ENCODE measurements at places on chromosomes 3 and 15. TPM values are rescaled to one million over a fixed set of nuclear protein-coding genes. Genes with fewer than 3 reads are reported as not detected.

DNA sequence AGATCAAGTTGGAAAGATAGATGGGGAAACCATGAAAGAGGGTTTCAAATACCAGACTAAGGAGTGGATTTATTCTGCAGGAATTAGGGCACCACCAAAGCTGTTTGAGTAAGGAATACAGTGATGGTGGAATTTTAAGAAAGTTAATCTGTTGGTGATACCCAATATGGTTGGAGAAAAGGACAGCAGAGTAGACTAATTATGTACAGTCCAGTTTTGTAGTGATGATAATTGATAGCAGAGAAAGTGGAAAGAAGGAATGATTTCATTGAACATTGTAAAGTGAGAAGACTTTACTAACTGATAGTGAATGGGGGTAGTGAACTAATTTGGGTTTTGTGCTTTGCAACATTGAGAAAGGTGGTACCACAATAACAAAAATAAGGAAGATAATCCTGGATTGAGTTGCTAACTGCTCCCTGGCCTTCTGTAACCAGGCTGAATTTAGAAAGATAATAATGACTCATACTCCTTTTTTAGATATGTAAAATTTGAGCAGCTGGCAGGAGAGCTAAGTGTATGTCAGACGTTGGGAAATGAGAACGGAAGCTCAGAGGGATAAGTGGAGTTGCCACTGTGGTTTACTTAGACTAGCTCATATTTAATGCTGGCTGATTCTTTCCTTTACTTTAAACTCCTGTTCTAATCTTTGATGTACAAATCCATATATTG, 16.9 kb downstream of the TCAIM start:
- H3K4me3 ChIP-seq = no peak overlapping the region
- peak overlapping the region; percentile 80 for H3K27ac ChIP-seq
- H3K4me1 ChIP-seq = no peaks in the 10 kb centered on the region
- no peaks in the 10 kb centered on the region for H3K27me3 ChIP-seq
- no peaks in the 10 kb centered on the region for H3K36me3 ChIP-seq

DNA sequence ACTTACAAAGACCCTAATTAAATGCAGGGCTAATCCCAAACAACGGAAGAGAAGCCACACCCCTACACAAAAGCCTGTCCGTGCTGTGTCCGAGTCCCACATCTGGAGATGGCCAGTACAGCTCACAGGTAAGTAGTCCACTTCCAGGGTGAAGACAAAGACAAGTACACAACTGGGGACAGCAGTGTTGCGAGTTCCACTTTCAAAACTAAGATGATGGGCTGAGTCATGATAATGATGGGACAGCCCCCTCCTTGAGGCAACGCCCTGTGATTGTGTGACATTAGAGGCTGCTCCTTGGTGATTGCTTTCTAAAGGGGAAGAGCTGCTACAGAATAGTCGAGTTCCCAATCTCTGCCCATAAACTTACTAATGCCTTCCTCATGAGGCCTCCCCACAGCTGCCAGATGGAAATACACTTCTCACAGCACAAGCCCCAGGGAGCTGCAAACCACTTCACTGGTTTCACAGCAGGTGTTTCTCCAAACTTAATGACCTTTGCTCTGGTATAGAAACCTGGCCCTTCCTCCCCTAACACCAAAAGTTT, 27.6 kb downstream of the RFT1 start:
- no peak overlapping the region for H3K27ac ChIP-seq
- H3K4me3 ChIP-seq = no peak overlapping the region
- DNase-seq = no peak
- H3K4me1 ChIP-seq = no peaks in the 10 kb centered on the region
- H3K36me3 ChIP-seq = peaks cover 32% of the 10 kb centered on the region
- no peaks in the 10 kb centered on the region for H3K27me3 ChIP-seq

DNA sequence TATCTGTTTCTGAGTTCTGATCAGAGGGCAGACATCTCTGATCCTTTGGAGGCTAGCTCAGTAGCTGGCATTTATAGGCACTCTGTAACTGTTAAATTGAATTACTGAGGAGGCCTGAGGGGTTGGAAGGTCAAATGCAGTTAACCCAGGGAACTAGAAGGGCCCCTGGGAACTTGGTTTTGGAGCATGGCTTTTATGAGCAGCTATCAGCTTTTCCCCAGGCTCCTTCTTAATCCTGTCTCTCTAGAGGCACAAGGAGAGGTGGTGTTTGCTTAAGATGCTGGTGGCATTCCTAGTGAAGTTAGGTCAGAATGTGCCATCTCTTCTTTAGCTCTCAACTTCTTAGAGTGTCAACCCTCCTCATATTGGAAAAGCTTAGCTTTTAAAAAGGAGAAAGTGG, 128.9 kb downstream of the LPP start:
- no peak for DNase-seq
- H3K4me1 ChIP-seq = peaks cover 99% of the 10 kb centered on the region
- peaks cover 4% of the 10 kb centered on the region for H3K36me3 ChIP-seq
- H3K4me3 ChIP-seq = no peak overlapping the region
- no peaks in the 10 kb centered on the region for H3K27me3 ChIP-seq

DNA sequence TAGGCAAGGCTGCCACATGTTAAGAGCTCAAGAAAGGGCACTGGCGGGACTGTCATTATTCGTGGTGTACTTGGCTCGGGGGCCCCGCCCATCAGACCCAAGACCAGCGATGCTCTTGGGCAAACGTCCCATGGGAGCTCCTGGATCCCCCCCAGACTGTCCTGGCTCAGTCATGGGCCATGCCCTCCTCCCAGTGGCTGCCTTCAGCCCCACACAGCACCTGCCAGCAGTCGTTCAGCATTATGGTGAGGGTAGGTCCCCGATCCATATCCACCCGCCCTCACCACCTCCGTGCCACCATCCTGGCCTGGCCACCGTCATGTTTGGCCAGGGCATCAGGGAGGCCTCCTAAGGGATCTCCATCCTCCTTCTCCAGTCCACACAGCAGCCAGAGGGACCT, 51.4 kb upstream of the IQSEC1 start:
- no peaks in the 10 kb centered on the region for H3K36me3 ChIP-seq
- no peak overlapping the region for H3K4me3 ChIP-seq
- H3K27ac ChIP-seq = no peak overlapping the region
- H3K27me3 ChIP-seq = no peaks in the 10 kb centered on the region

GRCh38 chr15:60324706-60325438, 72.9 kb downstream of the ANXA2 start:
- H3K27ac ChIP-seq = no peak overlapping the region
- H3K4me3 ChIP-seq = no peak overlapping the region
- no peaks in the 10 kb centered on the region for H3K36me3 ChIP-seq
- H3K27me3 ChIP-seq = peaks cover 25% of the 10 kb centered on the region
- no peak for DNase-seq

The RAD51 gene
- polyA plus RNA-seq = 9.8 TPM

The C2CD4A gene
- polyA plus RNA-seq = 0.23 TPM

DNA sequence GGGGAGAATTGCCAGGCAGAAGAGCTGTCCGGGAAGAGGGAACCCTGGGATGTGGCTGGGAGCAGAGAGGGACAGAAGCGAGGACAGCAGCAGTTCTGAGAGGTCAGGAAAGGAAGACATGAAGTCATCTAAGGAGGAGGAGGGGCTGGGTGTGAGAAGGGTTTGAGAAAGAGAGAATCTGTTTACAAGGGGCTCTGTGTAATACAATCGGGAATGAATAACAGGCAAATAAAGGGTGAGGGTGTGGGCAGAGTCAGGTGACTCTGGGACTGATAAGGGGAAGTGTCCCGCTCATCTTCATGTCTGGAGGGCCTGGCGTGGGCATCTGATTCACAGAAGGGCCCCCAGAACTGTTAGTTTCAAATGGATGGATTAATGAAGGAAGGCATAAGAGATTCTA, 191.3 kb downstream of the XXYLT1 start:
- DNase-seq = no peak
- peaks cover 22% of the 10 kb centered on the region for H3K4me1 ChIP-seq
- no peaks in the 10 kb centered on the region for H3K27me3 ChIP-seq
- H3K36me3 ChIP-seq = no peaks in the 10 kb centered on the region

DNA sequence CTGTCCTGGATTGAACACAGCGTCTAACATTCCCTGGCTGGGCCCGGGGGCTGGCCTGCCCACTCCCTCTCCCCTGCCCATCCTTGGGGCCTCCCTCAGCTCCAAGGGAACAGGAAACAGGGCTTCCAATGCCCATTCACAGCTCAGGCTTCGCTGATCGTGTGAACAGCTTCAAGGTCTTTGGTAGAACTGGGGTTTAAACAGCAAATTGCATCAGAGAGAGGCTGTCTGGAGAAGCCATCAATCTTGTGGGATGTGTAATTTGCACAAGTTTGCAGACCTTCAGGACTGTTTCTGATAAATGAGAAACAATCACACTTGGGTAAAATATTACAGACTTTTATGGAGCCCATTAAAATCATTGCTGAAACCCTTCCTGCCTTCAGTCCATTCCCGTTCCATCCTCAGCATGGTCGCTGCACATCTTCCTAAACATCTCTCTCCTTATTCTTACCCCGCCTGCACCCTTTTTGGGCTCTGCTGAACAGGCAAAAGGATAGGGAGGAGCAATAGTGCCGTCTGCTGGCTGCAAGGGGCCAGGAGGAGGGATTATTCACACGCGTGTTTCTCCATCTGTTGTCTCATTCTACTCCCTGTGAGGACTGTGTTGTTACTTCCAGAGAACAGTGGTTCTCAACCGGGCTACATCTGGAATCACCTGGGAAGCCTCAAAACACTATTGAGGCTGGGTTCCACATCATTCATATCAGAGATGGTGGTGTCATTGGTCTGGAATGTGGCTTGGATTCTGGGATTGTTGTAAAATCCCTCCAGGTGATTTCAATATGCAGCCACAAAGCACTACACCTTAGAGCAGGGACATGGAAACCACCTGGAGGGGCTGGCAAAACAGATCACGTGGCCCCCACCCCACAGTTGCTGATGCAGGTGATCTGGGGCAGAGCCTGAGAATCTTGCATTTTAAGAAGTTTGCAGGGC, 116.3 kb downstream of the CLSTN2 start:
- H3K36me3 ChIP-seq = no peaks in the 10 kb centered on the region
- no peak overlapping the region for H3K27ac ChIP-seq
- peaks cover 10% of the 10 kb centered on the region for H3K4me1 ChIP-seq
- no peak for DNase-seq
- H3K27me3 ChIP-seq = no peaks in the 10 kb centered on the region
- no peak overlapping the region for H3K4me3 ChIP-seq

The STAC gene
- not detected for polyA plus RNA-seq

GRCh38 chr3:137099364-137100219, 141.8 kb downstream of the IL20RB start:
- DNase-seq = no peak
- no peaks in the 10 kb centered on the region for H3K4me1 ChIP-seq
- H3K4me3 ChIP-seq = no peak overlapping the region
- no peaks in the 10 kb centered on the region for H3K27me3 ChIP-seq
- H3K36me3 ChIP-seq = no peaks in the 10 kb centered on the region
- no peak overlapping the region for H3K27ac ChIP-seq

DNA sequence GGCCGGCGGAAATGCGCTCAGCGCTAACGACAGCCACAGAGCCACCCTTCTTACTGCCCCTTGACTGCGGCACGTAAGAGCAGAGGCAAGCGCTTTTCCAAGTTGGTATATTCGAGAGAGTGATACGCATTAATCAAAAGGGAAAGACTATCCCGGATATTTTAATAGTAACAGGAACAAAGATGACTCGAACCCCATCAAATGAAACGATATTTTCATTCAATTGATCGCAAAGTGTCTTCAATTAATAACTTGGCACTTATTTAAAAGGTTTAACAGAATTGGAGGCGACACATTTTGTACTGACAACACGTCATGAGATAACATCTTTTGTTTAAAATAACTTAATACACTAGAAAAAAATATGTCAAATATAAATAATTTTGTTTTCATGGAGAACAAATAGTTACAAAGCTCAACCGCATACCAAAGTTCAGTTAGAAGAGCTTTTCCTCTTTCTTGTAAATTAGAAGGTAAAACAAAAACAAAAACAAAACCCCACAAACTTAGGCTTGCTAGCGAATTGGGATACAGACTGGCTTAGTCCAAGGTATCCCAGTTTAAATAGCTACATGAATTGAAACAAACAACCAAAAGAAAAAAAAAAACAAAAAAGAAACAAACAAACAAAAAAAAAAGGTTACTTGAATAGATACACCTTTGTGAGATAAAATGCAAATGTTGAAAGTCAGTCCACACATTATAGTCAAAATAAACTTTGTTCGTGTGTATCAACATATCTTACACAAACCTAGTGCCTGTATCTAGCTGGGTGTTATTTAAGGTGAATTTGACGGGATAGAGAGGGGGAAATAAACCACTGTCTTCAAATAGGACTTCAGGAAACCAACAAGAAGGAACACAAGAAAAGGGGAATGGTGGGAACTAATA, 10.2 kb downstream of the SHOX2 start:
- H3K27me3 ChIP-seq = peaks cover 65% of the 10 kb centered on the region
- H3K4me3 ChIP-seq = no peak overlapping the region
- no peak for DNase-seq
- H3K27ac ChIP-seq = no peak overlapping the region
- H3K4me1 ChIP-seq = peaks cover 17% of the 10 kb centered on the region
- H3K36me3 ChIP-seq = no peaks in the 10 kb centered on the region

The SPTBN5 gene
- polyA plus RNA-seq = 2.3 TPM
